SK-N-MC (cell line): ENCODE measurements at places on chromosomes 11 and 22.
A peak's percentile ranks its signal among the peaks of the same experiment; 100 is the strongest.

DNA sequence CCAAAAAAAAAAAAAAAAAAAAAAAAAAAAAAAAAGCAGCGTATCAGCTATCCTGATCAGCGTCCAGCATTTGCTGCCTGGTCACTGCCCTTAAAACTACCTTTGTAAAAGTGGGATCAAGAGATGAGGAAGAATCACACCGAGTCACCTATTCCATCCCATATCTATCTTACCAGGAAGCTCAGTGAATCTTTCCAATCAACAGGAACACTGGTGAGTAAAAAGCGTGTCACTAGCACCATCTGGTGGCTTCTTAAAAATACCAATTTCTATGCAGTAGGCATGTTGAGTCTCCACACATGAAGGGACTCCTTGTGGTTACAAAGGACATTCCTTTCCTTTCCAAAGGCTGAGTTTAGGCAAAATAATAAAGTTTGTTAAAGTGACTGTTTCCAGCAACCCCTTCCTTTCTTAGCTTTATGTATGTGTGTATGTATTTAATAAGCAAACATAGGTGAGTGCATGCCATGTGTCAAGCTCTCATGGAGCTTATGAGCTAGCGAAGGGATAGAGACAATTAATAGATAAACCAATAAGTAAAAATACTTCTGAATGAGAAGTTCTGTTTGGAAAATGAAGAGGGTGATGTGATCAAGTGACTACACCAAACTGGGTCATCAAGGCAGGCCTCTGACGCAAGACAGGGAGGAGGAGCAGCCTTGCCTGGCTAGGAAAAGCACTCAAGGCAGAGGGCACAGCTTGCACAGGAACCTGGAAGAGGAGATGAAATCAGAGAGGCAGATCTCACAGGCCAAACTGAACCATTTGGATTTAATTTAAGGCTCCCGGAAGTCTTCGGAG lies 13.9 kb upstream of the TP53AIP1 start:
- DNase-seq: peak; percentile 45

DNA sequence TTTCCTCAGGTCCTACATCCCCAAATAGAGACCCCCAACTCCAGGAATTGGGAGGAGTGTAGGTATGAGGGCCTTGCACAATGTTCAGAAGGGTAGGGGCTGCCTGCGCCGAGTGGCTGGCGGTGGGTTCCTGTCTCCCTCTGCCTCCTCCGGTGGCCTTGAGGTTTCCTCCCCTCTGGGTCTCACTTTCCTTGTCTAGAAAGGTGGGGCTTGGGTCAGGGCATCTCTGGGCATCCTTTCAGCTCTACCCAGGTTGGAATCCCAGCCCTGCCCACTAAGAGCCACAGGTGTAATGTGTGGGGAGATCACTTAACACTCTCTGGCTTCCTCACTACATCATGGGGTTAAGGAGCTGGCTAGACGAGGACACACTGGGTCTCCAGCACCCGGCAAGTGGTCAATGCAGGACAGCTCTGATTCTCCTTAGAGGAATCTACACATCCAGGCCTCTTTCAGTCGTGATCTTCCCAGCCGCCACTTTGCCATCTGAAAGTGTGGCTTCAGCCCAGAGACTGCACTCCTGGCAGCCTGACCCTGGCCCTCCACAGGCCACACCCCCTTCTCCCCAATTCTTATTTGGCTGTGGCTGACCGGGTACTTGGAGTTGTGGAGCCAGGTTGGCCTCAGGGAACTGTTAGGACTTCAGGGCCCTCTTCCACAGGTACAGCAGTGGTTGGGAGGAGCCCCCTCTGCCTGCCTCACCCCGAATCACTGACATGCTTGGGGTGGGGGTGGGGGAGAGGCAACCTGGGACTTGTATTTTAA lies 22.1 kb downstream of the PRDM11 start:
- no peak for DNase-seq

DNA sequence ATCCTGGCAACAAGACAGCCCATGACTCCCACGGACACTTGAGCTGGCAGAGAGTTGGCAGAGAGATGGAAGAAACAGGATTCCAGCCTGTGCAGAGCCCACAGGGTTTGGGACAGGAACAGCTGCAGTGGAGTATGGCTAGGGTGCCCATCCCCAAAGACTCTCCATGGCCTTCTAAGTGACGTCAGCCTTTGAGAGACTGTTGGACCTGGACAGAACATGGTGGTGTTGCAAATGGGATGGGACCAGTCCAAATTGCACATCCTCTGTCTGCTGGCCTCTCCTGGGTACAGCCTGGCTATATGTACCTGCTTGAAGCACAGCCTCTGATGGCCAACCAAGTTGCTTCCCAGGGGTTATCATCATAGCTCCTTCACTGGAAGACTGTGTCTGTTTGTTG lies 34.5 kb downstream of the NOX4 start:
- DNase-seq: no peak

DNA sequence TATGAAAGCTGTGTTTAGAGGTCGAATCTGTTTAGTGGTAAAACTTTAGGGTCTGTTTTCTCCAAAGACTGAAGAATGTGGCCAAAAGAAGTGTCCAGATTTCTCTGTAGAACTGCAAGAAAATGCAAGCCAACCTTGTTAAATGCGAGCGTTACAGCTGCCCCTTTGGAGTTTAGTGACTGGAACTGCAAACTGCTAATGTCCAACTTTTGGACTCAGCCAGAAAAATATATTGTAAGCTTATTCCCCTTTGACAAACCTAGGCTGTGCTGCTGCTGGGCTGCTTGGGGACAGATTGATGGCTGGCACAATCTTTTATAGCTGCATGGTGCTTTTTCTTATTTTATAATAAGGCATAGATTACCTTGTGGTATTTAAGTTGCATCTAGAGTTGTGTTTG lies 3.9 kb downstream of the TEAD1 start:
- no peak for DNase-seq

DNA sequence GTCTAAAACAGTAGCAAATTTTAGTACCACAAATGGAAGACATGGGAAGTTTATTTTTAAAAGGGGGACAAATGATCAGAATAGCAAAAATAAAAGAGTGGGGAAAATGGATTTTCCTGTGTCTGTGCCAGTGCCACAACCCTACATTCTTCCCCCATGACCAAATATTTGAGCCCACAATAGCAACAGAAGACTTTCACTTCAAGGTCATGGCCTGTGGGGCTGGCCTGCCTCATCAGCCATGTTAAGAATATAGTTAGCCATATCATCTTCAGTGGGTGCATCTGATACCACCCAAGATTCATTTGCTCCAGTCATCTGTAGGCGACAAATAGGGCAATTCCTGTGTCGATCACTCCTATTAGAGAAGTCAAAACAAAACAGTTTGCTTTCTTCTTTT lies 26.3 kb downstream of the RNF141 start:
- DNase-seq: no peak

- DNase-seq: no peak
Observed at GRCh38 chr11:15057329-15057728, 16.1 kb upstream of the CALCB start.

DNA sequence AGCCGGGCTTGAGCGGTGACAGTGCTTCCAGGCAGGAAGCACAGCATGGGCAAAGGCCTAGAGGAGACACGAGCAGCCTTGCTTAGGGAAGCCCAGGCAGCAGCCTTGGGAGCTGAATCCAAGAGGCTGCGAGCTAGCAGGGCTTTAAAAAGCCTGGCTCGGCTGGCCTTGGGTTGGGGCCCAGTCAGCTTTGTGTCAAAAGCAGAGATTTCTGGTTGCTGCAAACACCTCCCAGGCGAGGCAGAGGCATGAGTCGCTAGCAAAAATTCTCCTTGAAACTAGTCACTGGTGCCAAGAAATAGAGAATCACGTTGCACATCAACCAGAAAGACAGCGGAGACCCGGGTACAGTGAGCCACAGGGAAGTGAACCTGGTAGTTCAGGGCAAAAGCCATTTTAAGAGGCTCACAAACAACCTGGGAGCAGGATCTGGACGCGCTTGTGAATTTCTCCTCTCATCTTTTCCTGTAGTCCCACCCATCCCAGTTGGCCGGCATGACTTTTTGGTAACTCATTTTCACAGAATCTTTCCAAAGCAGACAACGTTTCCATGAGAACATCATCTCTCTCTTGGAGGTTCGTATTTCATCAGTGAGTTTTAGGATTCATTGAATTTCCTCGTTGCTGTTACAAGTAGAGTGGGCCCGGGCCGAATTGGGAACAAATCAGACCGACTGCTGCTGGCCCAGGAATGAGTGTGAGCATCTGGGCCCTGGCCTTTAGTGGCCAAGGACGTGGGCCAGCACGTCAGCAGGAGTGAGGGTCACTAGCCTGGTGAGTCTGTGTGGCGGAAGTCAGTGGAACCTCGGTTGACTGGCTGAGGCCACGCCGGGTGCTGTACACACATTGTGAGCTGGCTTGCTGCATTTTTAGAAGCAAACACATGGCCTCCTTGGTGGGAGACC lies 16.4 kb upstream of the FGF4 start:
- no peak for DNase-seq

DNA sequence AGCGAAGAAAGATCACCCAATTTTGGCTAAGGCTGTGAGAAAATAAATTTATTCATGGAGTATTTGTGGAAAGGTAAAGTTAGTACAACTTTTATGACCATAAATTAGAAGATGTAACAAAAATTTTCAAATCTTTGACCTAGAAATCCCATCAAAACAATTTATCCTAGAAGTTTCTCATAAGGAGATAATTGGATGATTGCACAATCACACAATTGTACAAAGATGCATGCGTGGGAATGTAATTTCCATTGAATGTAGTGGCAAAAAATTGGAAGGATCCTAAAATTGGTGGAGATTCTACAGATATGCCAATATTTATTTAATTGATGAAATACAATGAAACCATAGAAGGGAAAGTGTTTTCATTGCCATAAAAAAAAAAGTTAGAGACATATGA lies 11.6 kb downstream of the SRPRA start:
- no peak for DNase-seq

DNA sequence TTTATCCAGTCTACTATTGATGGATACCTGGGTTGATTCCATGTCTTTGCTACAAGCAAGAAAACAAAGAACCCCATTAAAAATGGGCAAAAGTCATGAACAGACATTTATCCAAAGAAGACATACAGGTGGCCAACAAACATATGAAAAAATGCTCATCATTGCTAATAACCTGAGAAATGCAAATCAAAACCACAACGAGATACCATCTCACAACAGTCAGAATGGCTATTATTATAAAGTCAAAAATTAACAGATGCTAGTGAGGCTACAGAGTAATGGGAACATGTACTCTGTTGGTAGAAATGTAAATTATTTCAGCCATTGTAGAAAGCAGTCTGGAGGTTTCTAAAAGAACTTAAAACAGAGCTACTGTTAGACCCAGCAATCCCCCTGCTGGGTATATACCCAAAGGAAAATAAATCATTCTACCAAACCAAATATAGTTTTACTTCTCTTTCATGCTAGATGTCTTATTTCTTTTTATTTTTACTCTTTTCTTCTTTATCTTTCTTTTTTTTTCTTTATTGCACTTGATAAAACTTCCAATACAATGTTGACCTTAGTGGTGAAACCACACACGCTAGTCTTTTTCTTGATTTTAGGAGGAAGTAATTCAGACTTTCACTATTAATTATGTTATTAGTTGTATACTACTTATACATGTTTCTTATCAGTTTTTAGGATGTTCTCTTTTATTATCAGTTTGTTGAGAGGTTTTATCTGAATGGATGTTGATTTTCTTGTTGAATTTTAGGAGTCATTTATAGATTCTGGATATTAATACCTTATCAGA lies 14.3 kb downstream of the TRIM22 start:
- DNase-seq: no peak

DNA sequence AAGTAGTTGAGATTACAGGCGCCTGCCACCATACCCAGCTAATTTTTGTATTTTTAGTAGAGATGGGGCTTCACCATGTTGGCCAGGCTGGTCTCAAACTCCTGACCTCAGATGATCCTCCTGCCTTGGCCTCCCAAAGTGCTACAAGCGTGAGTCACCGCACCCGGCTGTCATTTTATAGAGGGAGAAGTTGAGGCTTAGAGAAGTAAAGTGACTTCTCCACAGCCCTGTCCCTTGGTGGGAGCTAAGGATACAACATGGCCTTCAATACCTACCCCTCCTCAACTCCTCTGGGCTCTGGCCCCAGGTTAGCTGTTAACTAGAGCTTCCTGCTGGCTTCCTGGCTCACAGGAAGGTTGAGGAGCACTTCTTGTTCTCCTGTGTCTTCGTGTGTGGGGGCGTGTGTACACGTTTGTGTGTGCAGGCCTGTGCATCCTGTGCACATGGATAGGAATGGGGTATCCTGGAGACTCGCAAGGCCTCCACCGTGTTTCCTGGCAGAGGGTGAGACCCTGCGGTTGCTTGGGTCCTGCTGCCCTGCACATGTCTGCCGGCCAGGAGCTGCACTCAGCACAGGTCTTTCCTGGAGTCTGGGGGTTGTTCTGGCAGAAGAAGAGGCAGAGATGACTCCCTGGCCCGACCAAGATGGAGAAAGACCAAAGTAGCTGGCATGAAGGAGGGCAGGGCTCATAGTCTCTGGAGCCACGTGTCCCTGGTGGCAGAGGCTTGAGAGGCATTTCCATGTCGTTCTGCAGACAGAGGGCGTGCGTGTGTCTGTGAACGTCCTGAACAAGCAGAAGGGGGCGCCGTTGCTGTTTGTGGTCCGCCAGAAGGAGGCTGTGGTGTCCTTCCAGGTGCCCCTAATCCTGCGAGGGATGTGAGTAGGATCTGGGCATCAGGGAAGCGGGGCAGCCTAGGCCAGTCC lies 2.4 kb downstream of the SIDT2 start:
- no peak for DNase-seq

DNA sequence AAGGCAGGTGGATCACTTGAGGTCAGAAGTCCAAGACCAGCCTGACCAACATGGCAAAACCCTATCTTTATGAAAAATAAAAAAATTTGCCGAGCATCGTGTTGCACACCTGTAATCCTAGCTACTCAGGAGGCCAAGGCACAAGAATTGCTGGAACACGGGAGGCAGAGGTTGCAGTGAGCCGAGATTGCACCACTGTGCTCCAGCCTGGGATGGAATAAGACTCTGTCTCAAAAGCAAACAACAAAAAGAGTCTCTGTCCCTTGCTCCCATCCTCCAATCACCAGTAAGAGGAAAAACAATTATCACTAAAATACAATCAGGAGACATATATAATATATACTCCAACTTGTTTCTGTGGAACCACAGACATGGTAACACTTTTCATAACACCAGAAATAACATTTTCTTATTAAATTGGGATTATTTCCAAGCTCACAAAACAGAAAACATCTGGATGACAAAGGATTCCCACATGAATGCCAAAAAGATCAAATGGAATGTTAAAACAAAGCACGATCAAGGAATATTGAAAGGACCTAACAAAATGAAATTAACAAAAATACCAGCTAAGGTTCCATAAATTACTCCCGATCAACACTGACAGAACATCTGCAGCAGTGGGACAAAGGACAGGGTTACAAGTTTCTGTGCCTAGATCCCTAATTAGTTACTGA lies 15.2 kb downstream of the FCHSD2 start:
- DNase-seq: no peak

DNA sequence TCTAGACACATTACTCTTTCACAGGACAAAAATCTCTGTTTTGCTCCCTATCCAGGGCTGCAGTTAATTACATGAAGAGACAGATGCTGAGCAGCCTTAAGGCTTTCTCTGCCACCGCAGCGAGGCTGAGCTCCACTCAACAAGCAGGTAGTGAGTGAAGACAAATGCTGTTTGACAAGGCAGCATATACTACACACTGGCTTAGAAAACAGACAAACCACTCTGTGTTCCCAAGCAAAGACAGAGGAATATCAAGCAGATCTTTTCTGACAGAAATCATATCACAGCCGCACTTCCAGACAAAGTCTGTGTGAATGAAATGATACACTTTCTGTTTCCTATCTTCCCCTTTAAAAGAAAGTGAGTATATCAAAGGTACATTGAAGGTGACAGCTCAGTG lies 368.1 kb downstream of the DCDC1 start:
- no peak for DNase-seq
